ENCODE measurements at places on chromosomes 4 and X.

DNA sequence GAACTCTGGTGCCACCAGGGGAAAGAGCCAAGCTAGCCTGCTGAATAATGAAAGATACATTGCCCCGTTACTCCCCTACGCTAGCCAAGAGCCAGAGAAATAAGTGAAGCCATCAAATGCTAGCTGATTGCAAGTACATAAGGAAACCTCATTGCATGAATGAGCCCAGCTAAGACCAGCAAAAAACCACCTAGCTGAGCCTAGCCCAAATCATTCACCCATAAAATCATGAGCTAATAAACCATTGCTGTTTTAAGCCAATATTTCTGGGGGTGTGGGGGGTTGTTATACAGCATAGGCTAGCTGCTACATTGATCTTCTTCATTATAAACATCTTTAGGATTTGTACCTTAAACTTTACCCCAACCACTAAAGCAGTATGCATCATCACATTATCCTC, 15.4 kb upstream of the EDNRA start:
- DNase-seq, result no peak

- DNase-seq, result no peak
Measured at GRCh38 chr4:99705891-99706290, 48.3 kb upstream of the C4orf54 start.

DNA sequence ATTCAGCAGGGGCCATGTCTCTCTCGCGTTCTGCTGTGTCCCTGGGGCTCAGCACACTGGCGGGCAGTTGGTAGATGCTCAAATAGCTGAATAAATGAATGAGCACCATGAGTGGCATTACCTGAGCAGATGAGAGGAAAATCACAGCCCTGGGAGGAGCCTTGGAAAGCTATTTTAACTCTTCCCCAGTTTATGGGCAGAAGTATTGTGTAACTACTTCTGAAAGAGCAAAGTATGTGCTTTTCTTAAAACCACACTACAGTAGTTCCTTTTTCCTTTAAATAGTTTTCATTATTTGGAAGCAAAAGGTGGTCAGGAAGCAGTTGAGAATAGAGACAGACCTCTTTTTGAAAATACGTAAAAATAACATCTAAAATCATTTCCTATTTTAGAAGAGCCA, 3.0 kb upstream of the PLAC1 start:
- DNase-seq, result no peak

DNA sequence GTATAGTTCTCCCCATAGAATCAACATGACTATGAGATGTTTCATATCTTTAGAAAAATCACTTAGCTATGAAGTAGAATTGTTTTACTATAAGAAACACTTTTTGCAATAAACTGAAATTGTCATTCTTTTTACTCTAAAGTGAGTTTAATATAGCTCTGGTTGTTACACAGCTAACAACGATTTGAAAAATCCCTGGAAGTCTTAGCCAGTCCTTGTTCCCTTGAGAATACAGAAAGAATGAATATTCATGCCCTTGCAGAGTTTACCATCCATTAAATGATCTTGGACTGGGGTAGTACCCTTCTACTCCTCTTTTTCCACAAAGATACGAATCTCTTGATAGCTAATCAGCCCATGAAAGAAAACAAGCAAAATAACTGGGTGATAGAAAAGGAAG, 141.8 kb downstream of the JADE1 start:
- DNase-seq, result no peak

GRCh38 chr4:24256066-24256465, 328.3 kb downstream of the DHX15 start:
- no peak for DNase-seq

DNA sequence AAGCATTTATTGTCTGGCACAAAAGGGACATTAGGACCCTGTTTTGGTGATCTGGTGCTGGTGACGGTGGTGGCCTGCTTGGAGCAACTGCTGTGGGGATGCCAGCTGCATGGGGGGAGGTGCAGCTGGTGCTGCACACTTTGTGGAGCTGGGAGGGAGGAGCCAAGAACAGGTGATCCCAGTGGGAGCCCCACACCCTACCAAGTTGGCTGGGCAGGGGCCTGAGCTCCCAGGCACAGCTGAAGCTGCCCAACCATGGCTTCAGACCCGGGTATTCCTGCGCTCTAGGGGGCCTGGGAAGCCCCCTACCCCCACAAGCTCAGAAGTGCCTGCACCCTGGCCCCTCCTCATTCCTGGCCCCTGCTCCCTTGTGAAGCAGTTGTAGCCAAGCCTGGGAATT, 1512.5 kb downstream of the TECRL start:
- no peak for DNase-seq
